ENCODE measurements at places on chromosomes 2 and 18.
A peak's percentile ranks its signal among the peaks of the same experiment; 100 is the strongest.

DNA sequence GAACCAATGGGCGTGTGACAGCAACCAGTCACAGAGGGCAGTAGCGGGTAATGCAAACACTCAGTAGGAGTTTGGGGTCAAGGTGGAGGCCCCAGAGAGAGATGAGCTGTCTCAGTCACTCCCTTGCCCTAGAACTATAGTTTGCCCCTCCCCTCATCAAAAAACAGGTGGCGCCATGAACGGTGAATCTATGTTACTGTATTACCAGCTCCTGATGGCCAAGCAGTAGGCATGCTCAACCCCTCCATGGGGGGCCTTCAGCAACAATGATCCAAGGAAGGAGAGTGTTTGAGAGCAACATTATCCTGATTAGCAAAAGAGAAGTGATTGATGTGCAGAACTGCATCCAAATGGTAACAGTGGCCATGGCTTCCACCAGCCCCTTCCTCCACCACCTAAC lies 30.4 kb downstream of the TRABD2A start:
- H3K4me3 ChIP-seq: no peak overlapping the region
- H3K27me3 ChIP-seq: no peaks in the 10 kb centered on the region
- no peak for DNase-seq
- no peak overlapping the region for H3K27ac ChIP-seq
- H3K4me1 ChIP-seq: no peaks in the 10 kb centered on the region
- no peaks in the 10 kb centered on the region for H3K36me3 ChIP-seq

DNA sequence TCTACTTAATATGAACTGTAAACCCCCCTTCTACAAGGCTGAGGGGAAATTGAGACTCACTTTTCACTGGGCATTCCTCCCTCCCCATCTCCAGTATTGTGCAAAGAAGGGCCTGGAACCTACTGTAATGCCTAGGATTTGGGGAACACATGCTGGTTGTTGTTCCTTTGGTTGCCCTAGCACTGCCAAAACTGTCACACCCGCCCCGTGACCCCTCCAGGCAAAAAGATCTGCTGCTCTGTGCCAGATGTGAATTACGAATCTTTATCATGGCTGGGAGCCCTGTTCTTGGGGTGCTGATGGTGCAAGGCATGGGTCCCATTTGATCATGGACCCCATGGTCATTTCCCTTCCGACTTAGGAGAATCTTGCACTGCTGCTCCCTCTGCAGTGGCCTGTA lies 95.4 kb downstream of the CABLES1 start:
- no peaks in the 10 kb centered on the region for H3K27me3 ChIP-seq
- peaks cover 27% of the 10 kb centered on the region for H3K4me1 ChIP-seq
- H3K27ac ChIP-seq: peak overlapping the region; percentile 2
- DNase-seq: no peak
- no peak overlapping the region for H3K4me3 ChIP-seq
- peaks cover 16% of the 10 kb centered on the region for H3K36me3 ChIP-seq

DNA sequence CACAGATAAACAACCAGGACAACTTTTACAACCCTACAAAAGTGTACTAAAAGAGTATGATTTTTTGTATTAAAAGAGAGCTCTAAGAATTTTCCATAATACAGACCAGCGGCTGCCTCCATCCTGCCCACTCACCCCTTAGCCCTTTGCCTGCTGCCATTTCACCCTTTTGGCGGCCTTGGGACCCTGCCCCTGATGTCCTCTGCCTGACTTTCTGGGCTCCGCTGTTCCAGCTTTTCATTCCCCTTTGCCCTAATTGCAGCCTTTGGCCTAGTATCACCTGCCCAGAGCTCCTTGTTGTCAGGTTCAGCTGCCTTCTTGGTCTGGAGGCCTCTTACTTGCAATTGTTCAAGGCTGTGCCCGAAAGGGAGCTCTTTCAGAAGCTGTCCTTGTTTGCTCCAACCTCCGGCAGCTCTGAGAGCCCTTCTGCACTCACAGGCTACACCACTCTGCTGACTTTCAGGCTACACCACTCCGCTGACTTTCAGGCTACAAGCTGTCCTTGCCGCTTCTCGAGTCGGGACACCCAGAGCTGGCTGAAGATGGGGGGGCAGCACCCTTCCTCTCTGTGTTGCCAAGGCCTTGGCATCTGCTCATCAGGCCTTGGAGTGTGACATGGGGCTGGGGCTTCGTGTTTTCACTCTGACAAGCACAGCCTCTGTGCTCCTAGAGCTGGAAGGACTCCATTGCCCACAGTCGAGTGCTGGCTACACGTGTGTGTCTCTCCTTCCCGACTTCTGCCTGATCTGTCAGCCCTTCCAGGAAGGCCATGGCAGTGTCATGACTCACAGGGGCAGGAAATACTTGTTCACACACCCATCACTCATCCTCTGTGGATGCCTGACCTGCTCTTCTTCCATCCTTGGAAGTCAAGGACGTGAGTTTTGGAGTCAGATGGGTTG lies 43.1 kb upstream of the HDAC4 start:
- H3K27me3 ChIP-seq: peaks cover 23% of the 10 kb centered on the region
- H3K36me3 ChIP-seq: no peaks in the 10 kb centered on the region
- H3K4me3 ChIP-seq: no peak overlapping the region
- H3K27ac ChIP-seq: no peak overlapping the region
- H3K4me1 ChIP-seq: peaks cover 35% of the 10 kb centered on the region
- no peak for DNase-seq

- H3K27ac ChIP-seq: no peak overlapping the region
- no peak overlapping the region for H3K4me3 ChIP-seq
- peak; percentile 40 for DNase-seq
Measured at GRCh38 chr2:205858881-205859441, 176.7 kb downstream of the NRP2 start.

GRCh38 chr2:97766567-97766966 lies 53.2 kb downstream of the ZAP70 start:
- H3K27ac ChIP-seq: no peak overlapping the region
- H3K27me3 ChIP-seq: no peaks in the 10 kb centered on the region
- no peak overlapping the region for H3K4me3 ChIP-seq
- H3K36me3 ChIP-seq: peaks cover 34% of the 10 kb centered on the region

GRCh38 chr18:3102983-3103382 lies 90.0 kb upstream of the LPIN2 start:
- no peak overlapping the region for H3K27ac ChIP-seq
- H3K4me1 ChIP-seq: peaks cover 17% of the 10 kb centered on the region
- H3K4me3 ChIP-seq: no peak overlapping the region
- no peaks in the 10 kb centered on the region for H3K27me3 ChIP-seq

DNA sequence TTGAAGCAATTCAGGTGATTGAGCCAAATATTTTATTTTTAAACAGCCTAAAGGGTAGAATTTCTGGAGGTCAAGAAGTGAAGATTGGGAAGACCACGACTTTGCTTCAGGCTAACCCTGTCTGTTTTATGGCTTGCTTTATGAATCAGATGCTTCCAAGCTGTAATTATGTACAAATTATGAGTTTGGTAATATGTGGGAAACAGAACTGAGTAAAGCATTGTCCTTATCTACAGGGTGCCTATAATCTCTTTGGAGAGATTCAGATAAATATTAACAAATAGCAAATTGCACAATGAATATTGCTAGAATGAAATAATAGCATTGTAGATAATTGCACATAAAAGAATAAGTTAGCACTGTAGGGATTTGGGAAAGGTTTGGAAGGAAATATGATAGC lies 539.4 kb upstream of the CDH2 start:
- H3K36me3 ChIP-seq: no peaks in the 10 kb centered on the region
- no peak for DNase-seq
- H3K27ac ChIP-seq: no peak overlapping the region
- H3K4me1 ChIP-seq: no peaks in the 10 kb centered on the region
- H3K4me3 ChIP-seq: no peak overlapping the region

DNA sequence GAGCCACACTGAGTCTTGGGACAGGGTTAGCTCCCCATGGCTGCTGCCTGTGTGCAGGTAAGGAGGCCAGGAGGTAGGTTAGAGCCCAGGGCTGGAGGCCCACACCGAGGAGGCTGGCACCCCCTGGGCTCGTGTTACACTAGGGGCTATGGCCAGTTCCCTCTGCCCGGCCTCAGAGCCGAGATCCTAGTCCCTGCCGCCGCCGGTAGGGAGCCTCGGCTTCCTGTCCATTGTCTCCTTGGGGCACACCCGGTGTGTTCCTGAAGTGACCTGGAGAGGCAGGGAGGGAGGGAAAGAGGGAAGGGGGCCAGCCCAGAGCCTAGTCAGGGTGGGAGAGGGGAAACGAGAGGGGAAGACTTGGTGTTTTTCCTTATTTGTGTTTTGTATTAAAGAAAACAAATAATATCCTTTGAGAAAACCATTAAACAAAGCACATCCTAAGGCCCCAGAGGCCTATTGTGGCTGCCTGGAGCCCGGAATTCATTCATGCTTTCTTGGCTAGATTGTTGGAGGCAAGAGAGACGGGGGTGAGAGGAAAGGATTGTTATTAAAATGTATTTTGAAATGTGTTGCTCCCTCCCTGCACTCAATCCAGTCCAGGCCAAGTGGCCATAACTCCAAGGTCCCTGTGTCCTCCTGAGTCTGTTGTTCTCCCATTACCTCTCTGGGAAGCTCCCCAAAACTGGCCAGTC lies 170.7 kb downstream of the CTIF start:
- no peaks in the 10 kb centered on the region for H3K27me3 ChIP-seq
- H3K27ac ChIP-seq: no peak overlapping the region
- DNase-seq: no peak
- H3K4me1 ChIP-seq: no peaks in the 10 kb centered on the region
- H3K4me3 ChIP-seq: no peak overlapping the region

GRCh38 chr2:230796280-230796862 lies 68.4 kb upstream of the ITM2C start:
- no peaks in the 10 kb centered on the region for H3K27me3 ChIP-seq
- DNase-seq: no peak
- no peak overlapping the region for H3K4me3 ChIP-seq
- peaks cover 17% of the 10 kb centered on the region for H3K36me3 ChIP-seq
- H3K27ac ChIP-seq: peak overlapping the region; percentile 84

- peaks cover 57% of the 10 kb centered on the region for H3K4me1 ChIP-seq
- H3K27ac ChIP-seq: peak overlapping the region; percentile 70
- no peak for DNase-seq
- no peaks in the 10 kb centered on the region for H3K27me3 ChIP-seq
- H3K36me3 ChIP-seq: no peaks in the 10 kb centered on the region
Measured at GRCh38 chr2:1743396-1744150, 742 bp downstream of the PXDN start.

GRCh38 chr2:65164426-65164891 lies 34.6 kb upstream of the RAB1A start:
- H3K27ac ChIP-seq: peak overlapping the region; percentile 71
- no peaks in the 10 kb centered on the region for H3K36me3 ChIP-seq
- no peak overlapping the region for H3K4me3 ChIP-seq

GRCh38 chr2:200479692-200480265 lies 30.1 kb downstream of the KCTD18 start:
- H3K4me3 ChIP-seq: no peak overlapping the region
- H3K4me1 ChIP-seq: peaks cover 17% of the 10 kb centered on the region
- peak; percentile 30 for DNase-seq
- H3K27me3 ChIP-seq: no peaks in the 10 kb centered on the region

DNA sequence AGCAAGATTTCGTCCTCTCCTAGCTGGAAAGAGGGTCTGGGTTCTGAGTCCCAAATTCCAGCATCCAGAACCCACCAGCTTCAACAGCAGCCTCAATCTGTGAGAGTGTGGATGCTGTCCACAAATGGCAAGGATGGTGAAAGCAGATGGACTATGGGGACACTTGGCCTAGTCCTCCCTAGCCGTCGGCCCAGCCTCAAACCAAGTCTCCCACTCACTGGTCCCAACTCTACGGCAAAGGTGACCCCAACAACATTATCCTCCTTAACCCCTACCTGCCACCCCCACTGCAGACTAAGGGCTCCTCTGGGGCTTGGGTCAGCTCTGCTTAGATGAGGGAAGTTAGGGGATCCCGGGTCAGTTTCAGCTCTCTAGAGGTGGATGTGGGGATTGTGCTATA lies 57.3 kb downstream of the TNS1 start:
- DNase-seq: no peak
- no peak overlapping the region for H3K4me3 ChIP-seq
- H3K27ac ChIP-seq: peak overlapping the region; percentile 88
- peaks cover 52% of the 10 kb centered on the region for H3K4me1 ChIP-seq
- no peaks in the 10 kb centered on the region for H3K27me3 ChIP-seq

GRCh38 chr2:105595536-105595935 lies 149.2 kb upstream of the NCK2 start:
- H3K4me1 ChIP-seq: no peaks in the 10 kb centered on the region
- no peak overlapping the region for H3K27ac ChIP-seq
- H3K36me3 ChIP-seq: no peaks in the 10 kb centered on the region
- no peaks in the 10 kb centered on the region for H3K27me3 ChIP-seq

DNA sequence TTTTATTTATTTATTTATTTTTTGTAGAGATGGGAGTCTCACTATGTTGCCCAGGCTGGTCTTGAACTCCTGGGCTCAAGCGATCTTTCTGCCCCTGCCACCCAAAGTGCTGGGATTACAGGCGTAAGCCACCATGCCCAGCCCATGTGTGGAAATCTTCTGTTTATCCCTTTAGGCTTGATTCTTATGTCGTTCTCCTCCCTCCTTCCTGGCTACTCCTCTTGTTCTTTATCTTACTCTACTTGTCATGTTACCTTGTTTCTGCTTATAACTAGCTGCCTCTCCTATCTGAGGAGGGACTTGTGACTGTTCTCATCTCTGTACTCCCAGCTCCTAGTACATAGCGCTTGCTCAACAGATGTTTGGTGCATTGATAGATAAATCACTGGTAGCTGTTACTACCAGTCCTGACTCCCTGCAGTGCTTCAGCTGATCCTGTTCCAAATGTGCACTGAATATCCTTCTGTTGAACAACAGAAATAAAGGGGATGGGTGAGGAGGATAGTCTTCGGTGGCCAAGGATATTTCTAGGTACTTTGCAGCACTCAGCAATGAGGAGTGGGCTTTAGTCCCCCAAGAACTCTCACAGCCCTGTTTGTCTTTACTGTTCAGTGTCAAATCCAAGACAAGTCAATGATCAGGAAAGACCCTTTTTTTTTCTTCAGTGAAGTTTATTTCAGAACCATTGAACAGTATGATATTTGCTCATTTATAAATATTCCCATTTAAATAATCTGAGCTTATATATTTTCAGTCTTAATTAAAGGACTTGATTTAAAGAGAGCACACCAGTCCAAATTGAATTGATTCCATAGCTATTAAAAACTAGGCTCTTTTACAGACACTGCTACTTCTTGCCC lies 7.2 kb downstream of the IL1B start:
- peaks cover 4% of the 10 kb centered on the region for H3K4me1 ChIP-seq
- no peak overlapping the region for H3K27ac ChIP-seq
- H3K27me3 ChIP-seq: no peaks in the 10 kb centered on the region
- no peaks in the 10 kb centered on the region for H3K36me3 ChIP-seq
- H3K4me3 ChIP-seq: no peak overlapping the region

- DNase-seq: no peak
- H3K27me3 ChIP-seq: no peaks in the 10 kb centered on the region
- no peak overlapping the region for H3K4me3 ChIP-seq
- H3K27ac ChIP-seq: peak overlapping the region; percentile 44
- H3K4me1 ChIP-seq: no peaks in the 10 kb centered on the region
Measured at GRCh38 chr2:234823196-234823876, 128.5 kb upstream of the SH3BP4 start.

- DNase-seq: no peak
- H3K36me3 ChIP-seq: no peaks in the 10 kb centered on the region
- peaks cover 15% of the 10 kb centered on the region for H3K4me1 ChIP-seq
- H3K4me3 ChIP-seq: no peak overlapping the region
Measured at GRCh38 chr18:53752781-53753367, 471.6 kb downstream of the MBD2 start.
